Lung (tissue), 17 donors: ENCODE measurements at places on chromosomes 16 and 17. TPM values are rescaled to one million over a fixed set of nuclear protein-coding genes. Genes with fewer than 3 reads are reported as not detected.

GRCh38 chr17:6160911-6161855, 91.0 kb downstream of the WSCD1 start:
- DNase-seq = no peak
- no peak overlapping the region for H3K4me3 ChIP-seq
- no peaks in the 10 kb centered on the region for H3K4me1 ChIP-seq
- no peaks in the 10 kb centered on the region for H3K36me3 ChIP-seq

DNA sequence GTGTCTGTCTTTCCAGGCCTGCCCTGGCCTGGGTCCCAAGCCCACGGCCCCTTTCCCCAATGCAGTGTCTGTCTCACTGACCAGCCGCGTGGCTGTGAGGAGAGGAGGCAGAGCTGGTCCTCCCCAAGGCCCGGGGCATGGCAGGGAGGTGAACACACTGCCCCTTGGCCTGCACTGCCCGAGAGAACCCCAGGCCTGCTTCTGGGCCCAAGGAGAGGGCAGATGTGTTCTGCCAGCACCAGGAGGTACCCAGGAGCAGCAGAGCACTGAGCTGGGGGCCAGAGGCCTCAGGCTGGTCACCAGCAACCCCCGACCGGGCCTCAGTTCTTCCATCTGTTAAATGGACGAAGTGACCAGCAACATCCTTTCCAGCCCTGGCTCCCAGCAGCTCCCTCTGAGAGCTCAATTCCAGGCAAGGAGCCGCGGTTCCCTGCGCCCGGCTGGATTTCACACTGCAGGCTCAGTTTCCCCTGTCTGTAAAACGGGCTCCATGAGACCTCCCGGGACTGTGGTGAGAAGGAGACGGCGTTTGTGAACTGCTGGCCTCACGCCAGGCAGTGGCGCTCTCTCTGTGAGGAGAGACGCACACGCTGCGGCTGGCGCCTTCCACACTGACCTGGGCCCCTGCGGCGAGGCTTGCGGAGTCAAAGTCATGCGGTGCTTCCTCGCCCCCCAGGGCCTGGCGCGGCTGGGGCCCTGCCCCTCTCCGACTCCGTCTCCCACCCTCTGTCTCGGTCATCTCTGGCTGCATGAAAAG, 8.1 kb upstream of the ZFPM1 start:
- H3K27me3 ChIP-seq = no peaks in the 10 kb centered on the region
- H3K36me3 ChIP-seq = no peaks in the 10 kb centered on the region
- no peaks in the 10 kb centered on the region for H3K4me1 ChIP-seq
- no peak overlapping the region for H3K27ac ChIP-seq
- DNase-seq = peak; percentile 73

DNA sequence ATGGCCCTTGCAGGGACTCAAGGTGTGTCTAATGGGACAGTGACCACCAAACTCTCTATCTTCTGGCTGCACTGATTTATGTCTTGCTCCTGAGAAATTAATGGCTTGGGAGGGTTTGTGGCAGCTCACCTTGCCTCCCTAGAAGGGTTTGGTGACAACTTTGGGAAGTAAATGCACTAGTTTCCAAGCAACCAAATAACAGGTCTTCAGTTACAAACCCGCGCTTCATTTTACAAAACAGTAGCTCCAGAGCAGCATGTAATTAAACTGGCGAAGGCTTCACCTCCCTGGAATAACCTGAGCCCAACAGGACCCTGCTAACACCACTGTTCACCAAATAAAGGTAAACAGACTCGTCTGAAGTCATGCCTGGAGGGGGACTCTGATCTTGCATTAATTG, 318.3 kb downstream of the SLC39A11 start:
- H3K27me3 ChIP-seq = no peaks in the 10 kb centered on the region
- H3K4me1 ChIP-seq = no peaks in the 10 kb centered on the region
- no peak overlapping the region for H3K4me3 ChIP-seq
- no peak overlapping the region for H3K27ac ChIP-seq
- DNase-seq = no peak

DNA sequence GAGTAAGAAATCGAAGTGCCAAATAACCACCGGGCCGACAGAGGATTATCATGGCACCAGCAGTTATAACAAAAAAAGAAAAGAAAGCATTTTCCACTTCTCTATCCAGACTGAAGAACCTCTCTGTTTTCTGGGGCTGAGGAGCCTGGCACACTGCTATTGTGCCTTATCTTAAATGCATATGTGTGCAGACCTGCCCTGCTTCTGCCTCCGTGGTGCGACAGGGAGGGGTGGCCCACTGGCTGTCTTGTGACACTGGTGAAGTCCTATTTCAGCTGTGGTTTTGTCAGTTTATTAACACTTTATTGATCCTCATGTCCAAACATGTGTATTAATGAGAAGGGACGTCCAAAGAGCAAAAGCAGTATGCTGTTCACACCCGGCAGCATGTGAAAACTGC, 55.4 kb downstream of the CDK5R1 start:
- H3K4me3 ChIP-seq = no peak overlapping the region
- H3K27ac ChIP-seq = no peak overlapping the region
- H3K27me3 ChIP-seq = no peaks in the 10 kb centered on the region
- peaks cover 1% of the 10 kb centered on the region for H3K4me1 ChIP-seq
- H3K36me3 ChIP-seq = no peaks in the 10 kb centered on the region

DNA sequence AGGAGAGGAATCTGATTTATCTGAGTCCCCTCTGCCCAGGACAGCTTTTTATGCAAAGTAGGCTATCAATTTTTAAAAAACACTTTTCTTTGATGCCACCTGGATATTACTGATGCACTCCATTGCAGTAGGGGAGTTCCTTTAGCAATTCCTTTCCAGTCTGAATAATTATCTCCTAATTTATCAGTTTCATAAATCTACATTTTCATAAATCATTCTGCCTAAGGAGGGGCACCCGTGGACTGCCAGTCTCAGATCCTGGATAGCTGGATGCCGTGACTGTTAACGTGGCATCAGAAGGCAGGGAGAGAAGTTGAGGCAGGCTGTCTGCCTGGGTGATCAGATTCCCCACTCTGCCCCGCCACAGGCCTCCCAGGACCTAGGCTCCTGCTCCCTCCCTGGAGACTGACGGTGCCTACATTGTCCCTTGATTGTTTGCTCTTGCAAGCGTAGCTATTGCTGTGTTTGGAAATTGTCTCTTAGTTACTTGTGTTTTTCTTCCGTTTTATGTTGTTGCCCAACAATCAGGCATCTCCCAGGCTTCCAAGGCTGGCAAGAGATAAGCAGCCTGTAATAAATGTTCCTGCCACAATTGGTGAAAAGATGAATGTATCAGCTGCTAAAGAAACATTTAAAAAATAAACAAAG, 75.2 kb downstream of the KATNIP start:
- H3K27me3 ChIP-seq = no peaks in the 10 kb centered on the region
- peak; percentile 71 for DNase-seq
- no peak overlapping the region for H3K4me3 ChIP-seq
- no peaks in the 10 kb centered on the region for H3K36me3 ChIP-seq
- peaks cover 7% of the 10 kb centered on the region for H3K4me1 ChIP-seq

DNA sequence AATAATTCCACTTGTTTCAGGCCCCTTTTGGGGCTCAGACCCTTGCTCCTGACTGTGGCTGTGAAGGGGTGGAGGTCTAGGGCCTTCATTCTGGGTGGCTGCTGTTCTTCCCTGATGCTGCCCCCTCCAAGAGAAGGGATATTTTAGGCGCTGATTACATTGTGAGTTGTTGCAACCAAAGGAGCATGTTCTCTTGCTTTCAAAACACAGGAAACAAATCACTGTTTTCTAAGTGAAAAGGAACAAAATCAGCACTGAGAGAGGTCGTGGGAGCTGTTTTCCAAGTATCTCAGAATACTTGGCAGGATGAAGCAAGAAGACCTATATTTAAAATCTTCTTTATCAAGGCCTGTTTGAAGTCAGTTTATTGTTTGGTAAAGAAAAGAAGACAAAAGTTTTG, 25.3 kb upstream of the SEC14L1 start:
- peak overlapping the region; percentile 73 for H3K27ac ChIP-seq
- no peaks in the 10 kb centered on the region for H3K27me3 ChIP-seq
- H3K4me3 ChIP-seq = no peak overlapping the region
- H3K36me3 ChIP-seq = no peaks in the 10 kb centered on the region
- DNase-seq = no peak

Gene G6PC1
- total RNA-seq = 0.09 TPM

Gene ATPAF2
- 32.9 TPM for total RNA-seq
